ENCODE measurements at places on chromosomes 5 and 9.

- DNase-seq = no peak
Observed at GRCh38 chr5:1887588-1888360, 5.0 kb upstream of the IRX4 start.

DNA sequence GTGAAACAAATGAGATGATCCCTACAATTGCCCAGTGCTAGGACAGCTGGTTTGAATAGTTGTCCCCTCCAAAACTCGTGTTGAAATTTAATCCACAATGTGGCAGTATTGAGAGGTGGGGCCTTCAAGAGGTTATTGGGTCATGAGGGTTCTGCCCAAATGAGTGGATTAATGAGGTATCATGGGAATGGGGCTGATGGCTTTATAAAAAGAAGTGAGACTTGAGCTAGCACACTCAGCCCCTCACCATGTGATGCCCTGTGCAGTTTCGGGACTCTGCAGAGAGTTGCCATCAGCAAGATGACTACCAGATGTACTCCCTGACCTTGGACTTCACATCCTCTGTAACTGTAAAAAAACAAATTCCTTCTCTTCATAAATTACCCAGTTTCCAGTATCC lies 33.1 kb downstream of the RANBP6 start:
- no peak for DNase-seq

GRCh38 chr9:71910650-71911060 lies 338 bp downstream of the ABHD17B start:
- no peak for DNase-seq

DNA sequence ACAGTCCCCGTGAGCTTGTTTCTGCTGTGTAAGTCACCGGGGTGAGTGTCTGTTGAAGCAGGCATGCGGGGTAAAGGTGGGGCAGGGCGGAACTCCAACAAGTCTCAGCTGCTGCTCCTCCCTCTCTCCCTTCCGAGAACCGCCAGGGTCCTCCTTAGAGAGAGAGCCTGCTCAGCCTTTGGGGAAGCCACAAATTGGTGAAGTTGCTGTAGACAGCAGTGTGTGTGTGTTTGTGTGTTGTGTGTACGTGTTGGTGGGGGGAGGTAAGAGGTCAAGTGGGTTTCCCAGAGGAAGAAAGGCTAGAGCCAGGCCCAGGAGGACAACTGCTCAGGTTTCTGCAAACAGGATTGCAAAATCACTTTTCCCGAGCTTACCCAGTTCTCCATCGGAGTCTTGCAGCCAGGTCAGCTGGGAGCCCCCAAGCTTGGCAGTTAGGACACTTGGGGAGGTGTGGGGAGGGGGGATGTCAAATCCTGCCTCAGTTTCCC lies 38.9 kb upstream of the DAB2IP start:
- DNase-seq = no peak

- DNase-seq = no peak
Observed at GRCh38 chr5:2196989-2197619, 314.4 kb upstream of the IRX4 start.

DNA sequence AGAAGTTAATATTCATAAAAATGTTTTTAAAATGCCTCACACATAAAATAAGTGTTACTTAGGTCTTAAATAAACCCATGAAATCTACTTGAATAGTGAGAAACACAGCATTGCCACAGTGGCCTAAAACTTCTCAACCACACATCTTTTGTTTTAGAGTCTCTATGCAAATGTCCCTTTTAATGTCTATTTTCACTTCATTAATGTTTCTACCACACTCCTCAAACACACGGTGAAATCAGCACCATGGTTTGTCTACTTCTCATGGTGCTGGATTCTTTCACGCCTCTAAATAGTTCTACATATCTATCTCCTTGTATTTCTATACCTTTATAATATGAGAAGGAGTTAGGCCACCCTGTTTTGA lies 111.2 kb downstream of the EDIL3 start:
- no peak for DNase-seq

- DNase-seq = no peak
Observed at GRCh38 chr5:172549696-172550095, 91.4 kb upstream of the NEURL1B start.

DNA sequence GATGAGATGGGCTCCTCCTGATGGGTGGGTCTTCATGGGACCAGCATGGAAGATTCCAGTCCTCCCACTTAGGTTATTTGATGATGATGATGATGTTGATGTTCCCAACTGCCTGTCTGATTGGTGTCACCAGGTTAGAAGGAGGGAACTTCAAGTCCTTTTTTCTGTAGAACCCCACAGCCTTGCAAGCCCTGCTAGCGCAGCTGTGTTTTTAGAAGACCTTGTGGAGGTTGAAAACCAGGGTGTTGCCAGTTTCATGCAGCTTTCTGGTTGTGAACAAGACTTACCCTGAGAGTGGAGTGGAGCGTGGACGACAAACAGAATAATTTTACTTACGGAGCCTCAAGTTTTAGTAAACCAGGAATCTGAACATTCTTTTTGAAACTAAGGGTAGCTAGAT lies 83.0 kb downstream of the TRIO start:
- DNase-seq = no peak

- DNase-seq = no peak
Observed at GRCh38 chr9:112917047-112917986, 26.6 kb upstream of the SLC46A2 start.

DNA sequence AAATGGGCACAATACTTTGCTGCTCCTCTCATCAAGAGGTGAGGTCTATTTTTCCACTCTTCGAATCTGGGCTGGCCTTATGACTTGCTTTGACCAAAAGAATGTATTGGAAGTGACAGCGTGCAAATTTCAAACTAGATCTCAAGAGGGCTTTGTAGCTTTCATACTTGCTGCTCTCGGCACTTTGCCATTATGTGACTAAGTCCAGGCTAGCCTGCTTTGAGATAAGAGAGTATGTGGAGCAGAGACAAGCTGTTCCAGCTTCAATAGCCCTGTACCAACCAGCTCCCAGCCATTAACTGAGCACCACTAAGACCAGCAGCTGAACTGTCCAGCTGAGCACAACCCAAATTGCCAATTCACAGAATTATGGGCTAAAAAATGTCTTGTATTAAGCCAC lies 124.6 kb downstream of the ACER2 start:
- DNase-seq = no peak

GRCh38 chr9:87569008-87569509 lies 71.4 kb downstream of the DAPK1 start:
- DNase-seq = no peak

- no peak for DNase-seq
Observed at GRCh38 chr5:96439477-96440184, 6.6 kb upstream of the PCSK1 start.

DNA sequence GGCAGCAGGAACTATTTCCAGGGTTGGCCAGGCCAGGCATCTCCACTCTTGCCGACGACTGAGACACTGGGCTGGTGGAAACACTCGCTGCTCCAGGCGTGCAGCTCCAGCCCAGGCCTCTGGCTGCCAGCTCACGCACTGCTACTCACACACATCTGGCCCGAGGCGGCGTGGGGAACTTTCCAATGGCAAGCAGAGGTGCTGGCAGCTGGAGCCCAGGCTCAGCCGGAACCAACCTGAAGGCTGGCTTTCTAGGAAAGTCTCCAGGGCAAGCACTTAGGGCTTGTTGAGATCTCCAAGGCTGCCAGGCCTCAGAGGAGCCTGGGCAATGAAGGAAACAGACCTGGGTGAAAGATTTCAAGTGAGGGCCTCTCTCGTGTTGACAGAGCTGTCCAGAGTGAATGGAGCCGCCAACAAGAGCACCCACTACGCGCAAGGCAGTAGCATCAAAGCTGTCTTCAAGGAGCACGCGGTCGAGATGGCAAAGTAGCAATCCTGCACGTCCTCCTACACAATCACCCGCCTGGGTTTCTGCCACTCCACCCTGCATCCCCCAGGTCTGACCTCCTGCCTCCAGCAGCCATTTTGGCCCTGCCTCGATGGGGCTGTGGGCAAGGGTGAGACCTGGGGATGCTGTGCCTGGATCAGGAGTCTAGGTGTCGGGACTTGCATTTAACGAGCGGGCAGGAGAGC lies 14.4 kb downstream of the SH3PXD2B start:
- DNase-seq = no peak

Data from HS-27A (cell line).